GM23248 (cell line): ENCODE measurements at places on chromosomes 2 and 18.
A peak's percentile ranks its signal among the peaks of the same experiment; 100 is the strongest.

GRCh38 chr2:182207049-182207746 is 219.6 kb downstream of the PDE1A start:
- DNase-seq: no peak

DNA sequence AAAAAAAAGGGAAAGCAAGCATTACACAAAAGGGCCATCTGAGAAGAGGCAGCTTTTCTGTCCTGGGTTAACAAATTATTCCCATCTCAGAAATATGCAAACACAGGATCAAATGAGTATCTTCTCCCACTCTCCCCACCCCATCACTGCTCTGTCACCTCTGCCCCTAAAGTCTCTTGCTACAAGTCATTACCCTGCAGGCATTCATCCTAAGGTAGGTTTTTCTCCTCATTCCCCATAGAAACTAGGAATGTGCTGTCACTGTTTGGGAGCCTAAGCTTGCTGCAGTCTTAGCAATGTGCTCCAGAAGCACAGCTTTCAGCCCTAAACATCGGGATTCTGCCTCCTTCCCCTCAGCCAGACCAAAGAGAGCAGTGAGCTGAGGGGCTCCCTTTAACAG is 3.6 kb downstream of the LRRTM1 start:
- DNase-seq: no peak

GRCh38 chr2:20972110-20972509 is 71.8 kb downstream of the APOB start:
- peak; percentile 4 for DNase-seq

GRCh38 chr2:207515671-207516070 is 14.1 kb upstream of the CREB1 start:
- DNase-seq: peak; percentile 40

- DNase-seq: no peak
These were observed 92.9 kb downstream of the TWIST2 start for GRCh38 chr2:238940806-238941205.
